ENCODE measurements at places on chromosomes 12 and 14.

DNA sequence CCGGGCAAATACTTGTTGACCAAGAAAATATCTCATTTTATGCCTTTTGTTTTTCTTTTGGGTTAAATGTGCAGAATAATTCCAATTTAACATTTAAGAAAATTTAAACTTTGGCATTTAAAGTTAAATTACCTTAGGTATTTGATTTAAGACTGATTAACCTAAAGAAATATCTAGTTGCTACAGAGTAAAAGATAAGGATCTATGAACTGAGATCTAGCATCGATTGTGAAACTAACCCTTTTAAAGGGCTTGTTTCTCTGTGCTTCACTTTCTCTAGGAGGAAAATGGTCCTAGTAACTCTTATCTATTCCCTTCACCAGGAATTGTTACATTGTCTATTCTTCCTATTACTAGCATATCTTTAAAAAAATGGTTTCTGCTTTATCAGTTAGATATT lies 2.6 kb upstream of the TTC8 start:
- no peak for DNase-seq

DNA sequence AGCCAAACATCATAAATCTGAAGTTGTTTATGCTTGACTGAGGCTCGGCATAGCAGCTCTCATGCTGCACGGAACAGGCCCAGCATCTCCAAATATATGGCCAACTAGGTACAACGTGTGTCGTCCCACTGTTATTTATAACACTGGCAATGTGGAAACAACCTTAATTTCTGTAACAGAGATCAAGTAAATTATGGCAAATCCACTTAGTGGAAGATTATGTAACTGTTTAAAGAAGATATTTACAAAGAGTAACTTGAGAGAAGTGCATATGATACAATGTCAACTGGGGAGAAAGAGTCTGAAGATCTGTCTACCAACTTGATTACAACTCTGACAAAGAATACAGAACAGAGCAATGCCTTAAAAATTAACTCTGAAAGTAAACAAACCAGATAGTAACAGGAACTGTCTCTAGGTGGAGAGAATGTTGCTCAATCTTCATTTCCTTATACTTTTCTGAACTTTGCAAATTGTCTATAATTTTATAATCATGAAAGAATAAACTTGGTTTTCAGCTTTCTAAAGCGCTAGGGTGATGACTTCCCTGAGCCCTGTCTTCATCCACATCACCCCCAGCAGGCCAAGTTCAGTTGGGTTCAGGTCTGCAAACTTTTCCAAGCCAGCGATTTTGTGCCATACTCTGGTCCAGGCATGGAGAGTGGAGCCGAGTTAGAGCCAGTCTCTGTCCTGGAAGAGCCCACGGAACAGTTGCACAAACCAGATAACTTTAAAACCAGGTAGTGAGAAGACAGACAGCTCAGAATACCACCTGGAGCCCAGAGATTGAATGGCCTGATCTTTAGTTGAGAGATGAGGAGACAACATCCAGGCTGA lies 44.3 kb upstream of the BDKRB2 start:
- DNase-seq = no peak

DNA sequence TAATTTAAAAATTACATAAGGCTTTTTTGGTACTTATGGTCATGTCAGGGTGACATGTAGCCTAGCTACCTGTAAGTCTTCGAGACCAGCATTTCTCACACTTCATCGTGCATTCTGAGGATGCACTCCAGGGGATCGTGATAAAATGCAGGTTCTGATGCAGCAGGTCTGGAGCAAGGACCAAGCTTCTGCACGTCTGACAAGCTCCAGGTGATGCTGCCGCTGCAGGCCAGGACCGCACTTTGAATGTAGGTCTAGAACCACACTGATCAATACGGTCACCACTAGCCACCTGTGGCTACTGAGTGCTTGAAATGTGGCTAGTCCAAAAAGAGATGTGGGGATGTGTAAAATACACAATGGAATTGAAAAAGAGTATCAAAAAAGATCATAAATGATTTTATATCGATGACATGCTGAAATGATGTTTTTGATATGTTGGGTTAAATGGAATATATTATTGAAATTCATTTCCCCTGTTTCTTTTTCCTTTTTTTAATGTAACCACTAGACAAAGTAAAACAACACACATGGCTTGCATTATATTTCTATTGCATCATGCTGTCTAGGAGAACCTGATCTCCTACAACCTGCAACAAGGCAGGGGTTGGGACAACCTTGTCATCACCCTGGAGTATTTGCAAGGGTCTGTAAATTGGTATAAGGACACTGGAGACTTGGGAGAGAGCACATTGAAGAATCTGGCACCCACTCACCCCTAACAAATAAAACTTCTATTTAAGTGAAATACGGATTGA lies 142.4 kb downstream of the DPF3 start:
- no peak for DNase-seq

- DNase-seq = no peak
Observed at GRCh38 chr14:33676891-33677290, 274.0 kb downstream of the EGLN3 start.

DNA sequence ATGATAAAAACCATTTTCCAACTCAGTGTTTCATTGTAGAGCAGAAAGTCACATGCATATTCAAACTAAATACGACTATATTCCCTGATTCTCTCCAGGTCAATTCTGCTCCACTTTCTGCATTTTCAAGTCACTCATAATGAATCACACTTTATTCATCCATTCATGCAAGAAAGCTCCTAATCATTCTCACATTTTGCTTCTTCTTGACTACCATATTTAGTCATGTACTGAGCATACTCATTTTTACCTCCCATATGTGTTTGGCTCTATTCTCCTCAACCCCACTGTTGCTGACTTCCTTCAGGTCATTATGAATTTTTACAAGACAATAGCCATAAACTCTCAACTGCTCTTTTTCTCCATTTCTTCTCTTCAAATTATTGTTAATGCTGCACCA lies 43.4 kb upstream of the PIK3C2G start:
- DNase-seq = no peak

DNA sequence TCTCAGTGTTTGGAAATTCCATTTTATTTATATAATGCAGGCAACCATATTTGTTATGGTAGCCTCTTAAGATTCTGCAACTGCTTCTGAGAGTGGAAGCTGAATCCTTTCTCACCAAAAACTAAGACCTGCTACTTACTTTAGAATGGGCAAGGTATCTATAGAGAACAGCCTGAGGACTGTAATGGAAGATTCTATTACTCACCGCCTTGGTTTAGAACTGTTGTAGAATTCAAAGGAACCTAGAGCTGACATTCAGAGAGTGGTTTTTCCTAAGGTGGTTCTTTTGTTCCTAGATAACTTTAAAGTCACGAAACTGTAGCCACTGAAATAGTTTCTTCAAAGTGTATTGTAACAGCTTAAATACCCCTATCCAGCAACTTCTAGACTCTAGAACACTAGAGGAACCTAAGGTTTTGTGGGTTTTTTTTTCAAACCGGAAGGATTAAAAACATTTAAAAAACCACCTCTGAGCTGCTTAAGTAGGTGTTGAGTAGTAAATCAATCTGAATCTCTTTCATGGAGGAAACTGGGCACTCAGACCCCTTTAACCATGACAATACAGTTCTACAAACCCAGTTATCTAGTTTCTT lies 4.2 kb downstream of the TDP1 start:
- DNase-seq = no peak

DNA sequence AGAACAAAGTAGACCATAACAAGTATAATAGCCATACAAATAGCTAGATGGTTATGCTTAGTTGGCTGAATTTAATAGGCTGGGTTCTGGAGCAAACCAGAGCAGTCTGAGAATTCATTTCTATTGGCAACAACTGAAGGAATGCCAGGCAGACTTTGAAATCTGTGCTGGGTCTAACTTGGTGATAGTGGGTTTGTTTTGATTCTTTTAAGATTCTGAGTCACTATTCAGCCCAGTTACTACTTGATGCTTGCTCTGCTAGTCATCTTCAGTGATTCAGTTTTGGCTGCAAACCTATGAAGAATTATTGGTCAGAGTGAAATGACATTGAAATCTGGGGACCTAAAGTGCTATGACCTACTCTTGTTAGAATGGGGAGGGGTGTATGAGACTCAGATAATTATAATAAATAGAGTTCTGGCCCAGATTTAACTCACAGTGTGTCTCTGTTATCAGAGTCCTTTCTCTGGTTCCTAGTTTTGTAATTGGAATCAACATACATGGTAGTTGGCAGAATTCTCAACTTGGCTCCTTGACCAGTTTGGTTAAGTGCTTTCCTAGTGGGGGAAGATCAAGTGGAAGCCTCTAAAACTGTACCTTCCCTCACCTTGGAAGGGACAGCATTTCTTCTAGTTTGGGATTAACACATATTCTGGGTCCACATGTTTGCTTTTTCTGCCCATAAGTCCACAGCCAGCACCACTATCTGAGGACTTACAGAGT lies 43.5 kb downstream of the MNAT1 start:
- DNase-seq = no peak

GRCh38 chr12:46084666-46085631 lies 94.6 kb upstream of the SCAF11 start:
- DNase-seq = no peak

- no peak for DNase-seq
Observed at GRCh38 chr12:62711631-62712241, 223.2 kb downstream of the PPM1H start.

GRCh38 chr14:101132051-101132571 lies 228.6 kb upstream of the RTL1 start:
- no peak for DNase-seq

DNA sequence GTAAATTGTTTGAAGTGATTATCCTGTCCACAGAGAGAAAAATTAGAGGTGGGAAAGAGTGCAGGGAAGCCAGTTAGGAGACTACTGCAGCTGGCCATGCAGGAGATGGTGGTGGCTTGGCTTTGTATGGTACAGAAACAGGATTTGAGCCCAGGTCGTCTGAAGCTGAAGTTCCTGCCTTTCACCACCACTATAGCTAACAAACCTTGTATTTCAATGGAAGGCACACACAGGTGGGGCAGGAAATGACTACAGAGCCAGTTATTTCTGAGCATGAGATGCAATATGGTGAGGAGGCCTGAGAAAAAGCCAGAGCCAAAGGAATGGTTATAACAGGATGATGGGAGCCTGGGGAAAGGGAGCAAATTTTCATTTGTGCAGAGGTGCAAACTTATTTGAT lies 103.9 kb downstream of the BTG1 start:
- DNase-seq = no peak

- no peak for DNase-seq
Observed at GRCh38 chr12:100225491-100225890, 24.9 kb downstream of the ACTR6 start.

- no peak for DNase-seq
Observed at GRCh38 chr14:75372260-75372659, 55.6 kb upstream of the JDP2 start.

DNA sequence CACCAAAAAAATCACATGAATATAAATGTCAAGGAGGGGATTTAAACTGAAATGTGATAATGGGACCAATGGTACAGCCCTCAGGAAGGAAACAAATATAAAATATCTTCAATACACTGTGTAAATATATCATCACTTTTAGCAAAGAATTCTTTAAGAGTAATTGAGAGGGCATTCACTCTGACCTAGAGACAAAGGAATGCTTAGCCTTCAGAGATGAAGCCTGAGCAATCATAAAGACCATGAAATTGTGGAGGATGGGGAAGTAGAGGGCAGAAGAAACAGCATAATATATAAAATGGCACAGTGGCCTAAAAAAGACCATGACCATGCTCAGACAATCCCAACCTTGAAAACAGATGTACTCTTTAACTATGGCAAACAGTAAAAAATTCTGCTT lies 20.4 kb downstream of the YAF2 start:
- no peak for DNase-seq

- DNase-seq = no peak
Observed at GRCh38 chr14:100446572-100446971, 123.4 kb downstream of the SLC25A47 start.

- DNase-seq = no peak
Observed at GRCh38 chr12:81896771-81897170, 137.6 kb upstream of the PPFIA2 start.

GRCh38 chr12:9118158-9118557 lies 2.4 kb upstream of the A2M start:
- no peak for DNase-seq

- DNase-seq = no peak
Observed at GRCh38 chr14:88196925-88197324, 126.1 kb downstream of the KCNK10 start.

- no peak for DNase-seq
Observed at GRCh38 chr14:65260786-65261185, 151.7 kb upstream of the FUT8 start.

GRCh38 chr14:74333909-74334308 lies 14.4 kb upstream of the VRTN start:
- DNase-seq = no peak

DNA sequence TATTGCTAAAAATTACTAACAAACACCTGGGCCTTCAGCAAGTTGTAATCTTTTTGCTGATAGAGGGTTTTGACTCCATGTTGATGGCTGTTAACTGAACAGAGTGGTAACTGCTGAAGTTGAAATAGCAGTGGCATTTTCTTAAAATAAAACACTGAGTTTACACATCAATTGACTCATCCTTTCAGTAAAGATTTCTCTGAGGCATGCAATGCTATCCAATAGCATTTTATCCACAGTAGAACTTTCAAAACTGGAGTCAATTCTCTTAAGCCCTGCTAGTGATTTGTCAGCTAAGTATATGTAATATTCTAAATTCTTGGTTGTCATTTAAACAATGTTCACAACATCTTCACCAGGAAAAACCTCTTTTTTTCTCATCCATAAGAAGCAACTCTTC lies 59.5 kb downstream of the CMAS start:
- no peak for DNase-seq

GRCh38 chr12:15919418-15919817 lies 8.3 kb downstream of the DERA start:
- no peak for DNase-seq

DNA sequence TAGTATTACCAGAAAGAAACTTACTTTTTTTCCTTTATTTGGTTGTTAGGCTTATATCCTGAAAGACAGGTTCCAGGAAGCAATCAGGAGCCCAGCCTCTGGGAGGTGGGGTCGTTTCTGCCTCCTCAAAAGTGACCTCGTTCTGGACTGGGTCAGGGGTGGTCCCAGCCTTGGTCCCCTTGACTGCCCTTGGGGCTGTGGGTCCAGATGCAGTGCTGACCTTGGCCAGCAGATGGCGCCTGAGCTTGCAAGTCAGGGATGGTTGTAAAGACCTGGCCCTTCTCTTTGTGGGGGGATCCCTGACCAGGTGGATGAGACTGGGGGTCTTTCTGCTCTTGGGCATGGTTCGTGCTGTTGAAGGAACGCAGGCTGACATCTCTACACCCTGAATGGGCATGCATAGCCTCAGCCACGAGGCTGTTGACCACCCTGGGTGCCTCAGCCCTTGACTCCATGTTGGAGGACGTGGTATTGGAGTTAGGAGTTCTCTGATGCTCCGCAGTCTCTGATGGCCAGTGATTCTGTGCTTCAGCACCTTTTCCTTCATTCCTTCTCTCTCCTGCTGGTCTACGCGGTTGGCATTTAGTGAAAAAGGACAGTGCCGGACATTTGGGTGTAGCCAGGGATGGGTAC lies 62.4 kb downstream of the ADCK1 start:
- DNase-seq = no peak

- no peak for DNase-seq
Observed at GRCh38 chr14:104146651-104147345, 8.4 kb downstream of the KIF26A start.

Data from cortex of kidney (tissue), 1 donor.